ENCODE measurements at places on chromosomes 3 and 15.

- DNase-seq, result no peak
These were observed 749.7 kb upstream of the ARPP21 start for GRCh38 chr3:34889641-34890040.

- no peak for DNase-seq
These were observed 36.6 kb upstream of the SH3GL3 start for GRCh38 chr15:83410532-83410931.

GRCh38 chr3:165195241-165195639 lies 944 bp downstream of the SLITRK3 start:
- DNase-seq, result no peak

- no peak for DNase-seq
These were observed 176.2 kb upstream of the ANKRD28 start for GRCh38 chr3:15973940-15974339.

- DNase-seq, result no peak
These were observed 60.0 kb downstream of the MLH1 start for GRCh38 chr3:37053337-37053736.

GRCh38 chr15:77507911-77508310 lies 87.2 kb downstream of the HMG20A start:
- no peak for DNase-seq

DNA sequence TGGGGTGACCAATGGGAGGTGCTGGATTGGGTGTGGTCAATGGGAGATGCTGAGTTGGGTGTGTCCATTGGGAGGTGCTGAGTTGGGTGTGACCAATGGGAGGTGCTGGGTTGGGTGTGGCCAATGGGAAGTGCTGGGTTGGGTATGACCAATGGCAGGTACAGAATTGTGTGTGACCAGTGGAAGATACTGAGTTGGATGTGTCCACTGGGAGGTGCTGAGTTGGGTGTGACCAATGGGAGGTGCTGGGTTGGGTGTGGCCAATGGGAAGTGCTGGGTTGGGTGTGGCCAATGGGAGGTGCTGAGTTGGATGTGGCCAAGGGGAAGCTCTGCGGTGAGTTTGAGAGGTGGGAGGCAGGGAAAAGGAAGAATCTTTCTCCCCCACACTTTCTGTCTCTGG lies 250.0 kb upstream of the PROK2 start:
- DNase-seq, result no peak

- DNase-seq, result no peak
These were observed 488.7 kb upstream of the AGTR1 start for GRCh38 chr3:148208975-148209374.

- DNase-seq, result no peak
These were observed 13.8 kb upstream of the POLR2M start for GRCh38 chr15:57692709-57693108.

DNA sequence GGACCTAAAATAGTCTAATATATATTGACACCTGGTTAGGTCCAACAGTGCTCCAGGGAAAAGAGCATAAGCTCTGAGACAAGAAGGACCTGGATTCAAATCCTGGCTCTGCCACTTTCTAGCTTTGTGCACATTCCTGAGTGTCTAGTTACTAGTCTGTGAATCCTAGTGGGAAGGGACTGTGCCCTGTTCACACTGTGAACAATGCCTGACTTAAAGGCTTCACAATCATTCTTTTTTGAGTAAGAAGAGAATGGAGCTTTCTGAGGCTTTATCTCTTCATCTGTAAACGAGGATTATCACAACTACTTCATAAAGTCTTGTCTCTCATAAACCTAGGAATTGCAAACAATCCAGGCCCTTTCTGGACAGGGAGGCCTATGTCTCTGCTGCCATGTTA lies 235.9 kb downstream of the SOX2 start:
- DNase-seq, result no peak

DNA sequence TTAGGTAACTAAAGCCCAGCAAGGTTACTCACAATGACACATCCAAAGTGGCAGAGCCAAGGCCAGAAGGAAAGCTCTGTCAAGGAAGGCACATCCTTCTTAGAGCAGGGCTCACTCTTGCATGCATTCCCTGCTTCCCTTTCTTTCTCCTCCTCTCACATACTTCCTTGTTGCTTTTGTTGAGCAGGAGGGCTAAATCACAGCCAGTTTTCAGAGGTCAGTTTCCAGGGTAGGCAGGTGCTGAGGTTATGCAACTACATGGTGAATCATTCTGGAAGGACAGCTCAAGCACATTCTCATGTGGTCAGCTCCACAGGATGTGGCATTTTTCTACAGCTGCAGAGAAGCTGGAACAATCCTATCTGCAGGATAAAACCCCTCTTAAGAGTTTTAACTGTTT lies 275.6 kb downstream of the ZNF621 start:
- peak; percentile 15 for DNase-seq

GRCh38 chr3:143885780-143886427 lies 37.6 kb upstream of the SLC9A9 start:
- peak; percentile 12 for DNase-seq

- peak; percentile 75 for DNase-seq
These were observed 186.9 kb downstream of the KLHL25 start for GRCh38 chr15:85607842-85608241.

- no peak for DNase-seq
These were observed 1.4 kb downstream of the NDUFB4 start for GRCh38 chr3:120597445-120598049.

DNA sequence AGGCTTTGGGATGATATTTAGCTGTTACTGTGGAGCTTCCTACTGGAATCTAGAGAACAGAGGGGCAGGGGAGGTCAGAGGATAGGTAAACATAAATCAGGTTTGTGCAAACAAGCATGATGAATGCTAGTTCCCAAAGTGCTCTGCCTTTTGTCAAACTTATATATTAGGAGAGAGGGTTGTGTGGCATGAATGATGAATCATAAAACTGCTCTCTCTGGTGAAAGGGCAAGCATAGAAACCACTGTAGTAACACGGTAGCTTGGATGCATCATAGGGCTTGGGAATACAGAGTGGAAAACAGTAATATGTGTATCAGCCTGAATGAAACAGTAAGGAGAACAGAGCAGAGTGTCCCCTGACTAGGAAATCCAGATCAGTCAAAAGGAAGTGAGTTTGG lies 486.7 kb downstream of the IL5RA start:
- DNase-seq, result no peak

DNA sequence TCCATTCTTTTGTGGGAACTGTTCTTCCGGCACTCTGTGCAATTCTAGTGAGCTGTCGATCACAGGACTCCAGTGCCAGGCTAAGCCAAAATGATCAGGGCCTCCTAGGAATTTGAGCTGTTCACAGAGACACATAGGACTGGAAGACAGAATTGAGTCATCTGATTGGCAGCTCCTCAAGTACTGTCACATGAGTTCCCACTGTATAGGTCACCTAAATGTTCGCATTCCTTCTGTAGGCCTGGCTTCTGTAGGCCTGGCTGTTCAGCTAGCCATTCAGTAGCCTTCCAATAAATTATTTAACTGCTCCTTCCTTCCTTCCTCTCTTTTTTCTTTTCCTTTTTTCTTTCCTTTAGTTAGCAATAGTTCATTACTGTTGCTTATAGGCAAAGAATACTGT lies 4.3 kb downstream of the PROS1 start:
- DNase-seq, result no peak

GRCh38 chr3:190366133-190366532 lies 21.8 kb upstream of the CLDN16 start:
- no peak for DNase-seq

DNA sequence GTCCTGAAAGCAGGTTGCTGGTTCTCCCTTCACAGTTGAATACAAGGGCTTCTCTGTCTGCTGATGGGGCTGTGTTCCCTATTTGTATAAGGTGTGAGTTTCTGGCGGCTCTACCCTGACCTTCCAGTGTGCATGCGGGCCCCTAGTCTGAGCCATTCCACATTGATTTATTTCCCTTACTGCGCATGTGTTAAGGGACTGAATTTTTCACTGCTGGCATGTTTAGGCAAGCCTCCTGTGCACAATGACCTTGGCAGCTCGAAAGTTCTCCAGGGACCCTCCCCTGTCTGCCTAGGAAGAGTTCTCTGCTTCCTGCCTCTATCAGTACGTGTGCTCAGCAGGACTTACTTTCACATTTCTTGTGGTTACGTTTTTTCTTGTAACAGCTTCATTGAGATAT lies 11.4 kb downstream of the TRAK1 start:
- no peak for DNase-seq

DNA sequence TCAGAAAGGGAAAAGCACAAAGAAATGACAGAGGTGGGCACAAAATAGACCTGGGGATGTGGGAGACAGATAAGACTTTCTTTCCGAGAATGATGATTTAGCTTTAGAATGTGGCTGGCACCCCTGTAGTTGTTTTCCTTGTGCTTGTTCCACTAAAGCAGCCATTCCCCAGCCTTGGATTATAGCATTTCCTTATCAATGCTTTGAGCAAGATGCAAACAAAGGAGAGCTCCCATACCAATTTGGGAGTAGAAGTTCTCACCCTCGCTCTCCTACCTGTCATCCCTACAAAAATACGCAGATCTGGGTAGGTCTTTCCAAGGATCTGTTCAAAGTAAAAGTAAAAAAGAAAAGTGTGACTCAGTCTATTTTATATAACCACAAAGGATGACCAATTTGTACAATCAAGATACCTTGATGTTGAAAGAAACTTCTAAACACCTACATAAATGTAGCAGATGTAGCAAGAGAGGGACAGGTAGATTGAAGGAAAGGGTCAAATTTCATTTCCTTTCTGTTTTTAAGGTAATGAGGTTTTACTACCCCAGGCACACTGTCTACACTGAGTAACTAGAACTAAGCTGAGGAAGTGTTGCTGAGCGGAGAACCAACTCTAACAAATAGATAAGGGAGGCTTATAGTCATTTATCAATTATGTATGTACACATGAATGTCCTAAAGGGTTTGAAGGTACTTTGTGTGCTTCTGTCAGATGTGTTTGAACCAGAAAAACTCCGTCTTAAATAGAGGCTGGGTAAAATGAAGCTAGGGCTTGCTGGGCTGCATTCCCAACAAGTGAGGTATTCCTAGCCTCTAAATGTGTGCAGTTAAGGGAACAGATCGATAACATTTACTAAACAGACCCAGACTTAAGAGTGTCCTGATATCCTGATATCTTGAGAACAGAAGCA lies 91.1 kb upstream of the LRRN1 start:
- no peak for DNase-seq

- peak; percentile 85 for DNase-seq
These were observed 117.3 kb upstream of the PLXND1 start for GRCh38 chr3:129723558-129724324.

GRCh38 chr3:119783255-119783654 lies 1.4 kb downstream of the NR1I2 start:
- DNase-seq, result no peak

GRCh38 chr15:87681104-87681503 lies 575.4 kb downstream of the NTRK3 start:
- no peak for DNase-seq

GRCh38 chr15:61549727-61550126 lies 320.6 kb upstream of the RORA start:
- DNase-seq, result no peak

DNA sequence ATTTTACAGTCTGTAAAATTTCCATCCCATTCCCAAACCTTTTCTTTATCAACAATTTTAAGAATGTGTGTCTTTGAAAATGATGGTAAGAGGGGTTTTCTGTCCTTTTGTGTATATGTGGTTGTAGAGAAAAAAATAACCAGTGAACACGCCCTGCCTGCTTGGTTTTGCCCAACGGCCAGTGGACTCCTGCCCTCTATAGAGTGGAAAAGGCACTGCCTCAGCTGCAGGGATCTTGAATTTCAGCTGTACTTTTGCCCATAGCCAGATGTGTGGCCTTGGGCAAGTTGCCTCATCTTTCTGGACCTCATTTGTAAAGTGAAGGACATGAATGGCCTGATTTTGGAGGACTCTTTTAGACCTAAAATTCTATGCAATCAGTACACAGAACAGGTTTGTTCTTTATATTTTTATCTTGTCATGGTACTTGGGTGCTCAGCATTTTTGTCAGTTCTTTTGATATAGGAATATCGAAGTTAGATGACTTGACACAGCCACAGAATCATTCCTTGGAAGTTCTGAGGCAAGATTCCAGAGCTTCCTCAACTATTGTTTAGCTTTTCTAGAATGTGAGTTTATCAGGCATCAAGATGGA lies 81.0 kb downstream of the CLDN11 start:
- peak; percentile 55 for DNase-seq

DNA sequence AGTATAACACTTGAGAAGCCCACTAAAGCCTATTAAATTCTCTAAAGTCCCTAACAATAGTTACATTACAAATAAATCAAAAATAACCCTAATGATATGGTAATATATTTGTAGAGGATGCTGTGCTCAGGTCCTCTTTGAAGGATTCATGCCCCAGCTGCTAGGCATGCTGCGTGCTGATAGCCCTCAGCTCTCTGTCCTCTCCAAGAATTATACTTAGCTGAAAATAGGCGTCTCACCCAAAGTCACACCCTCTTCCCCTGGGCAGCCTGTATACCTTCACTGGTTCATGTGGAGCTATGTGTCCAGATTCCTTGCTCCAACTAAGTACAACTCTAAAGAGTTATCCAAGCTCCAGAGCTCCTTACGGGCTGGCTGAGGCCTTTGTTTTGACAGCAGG lies 312.5 kb upstream of the ZNF385D start:
- DNase-seq, result no peak

DNA sequence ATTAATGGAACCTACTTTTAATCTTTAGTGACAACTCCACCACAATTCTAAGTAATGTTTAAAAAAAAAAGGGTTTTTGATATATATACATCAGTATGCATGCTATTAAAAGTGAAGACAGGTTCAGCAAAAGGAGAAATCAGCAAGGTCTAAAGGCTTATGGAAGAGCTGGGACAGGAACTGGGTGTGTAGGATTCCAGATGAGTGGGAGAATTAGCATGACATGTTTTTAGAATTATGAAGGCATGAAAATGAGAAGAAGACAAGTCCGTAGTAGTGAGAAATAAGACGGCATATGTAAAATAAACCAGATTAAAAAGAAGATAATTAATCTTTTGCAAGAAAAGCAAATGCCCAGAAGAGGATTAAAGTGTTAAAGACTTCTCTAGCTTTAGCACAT lies 52.0 kb downstream of the CBLB start:
- DNase-seq, result no peak

GRCh38 chr15:29635513-29636098 lies 186.7 kb downstream of the TJP1 start:
- no peak for DNase-seq

GRCh38 chr15:89662893-89663626 lies 7.8 kb upstream of the KIF7 start:
- DNase-seq, result peak; percentile 94

- no peak for DNase-seq
These were observed 67.0 kb upstream of the CADPS start for GRCh38 chr3:62942227-62942626.

DNA sequence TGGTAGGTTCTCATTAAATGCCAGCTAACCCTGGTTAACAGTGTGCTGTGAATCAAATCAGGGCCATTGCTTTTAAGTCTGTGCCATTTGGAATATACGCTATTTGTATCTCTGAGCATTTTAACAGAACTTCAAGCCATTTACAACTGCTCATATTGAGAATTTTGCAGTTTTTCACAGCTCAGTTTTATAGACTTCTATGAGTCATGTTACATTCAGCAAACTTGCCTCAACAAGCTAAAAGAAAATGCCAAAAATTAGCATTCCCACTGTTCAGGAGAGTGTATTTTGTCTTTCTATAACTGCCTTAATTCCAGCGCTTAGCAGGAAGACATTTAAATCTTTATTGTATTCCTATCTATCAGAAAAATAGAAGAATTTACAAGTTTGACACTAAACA lies 196.4 kb downstream of the GBE1 start:
- no peak for DNase-seq

Data from GM04504 (cell line).